Stimulated activated CD8-positive, alpha-beta memory T cell treated with anti-CD3 and anti-CD28 coated beads, Interleukin-7, amount 100 ng/mL, for 48 hours (primary cell): ENCODE measurements at places on chromosomes 3 and 15.
A peak's percentile ranks its signal among the peaks of the same experiment; 100 is the strongest.

- DNase-seq, result no peak
Observed at GRCh38 chr3:87354398-87354797, 78.0 kb upstream of the POU1F1 start.

DNA sequence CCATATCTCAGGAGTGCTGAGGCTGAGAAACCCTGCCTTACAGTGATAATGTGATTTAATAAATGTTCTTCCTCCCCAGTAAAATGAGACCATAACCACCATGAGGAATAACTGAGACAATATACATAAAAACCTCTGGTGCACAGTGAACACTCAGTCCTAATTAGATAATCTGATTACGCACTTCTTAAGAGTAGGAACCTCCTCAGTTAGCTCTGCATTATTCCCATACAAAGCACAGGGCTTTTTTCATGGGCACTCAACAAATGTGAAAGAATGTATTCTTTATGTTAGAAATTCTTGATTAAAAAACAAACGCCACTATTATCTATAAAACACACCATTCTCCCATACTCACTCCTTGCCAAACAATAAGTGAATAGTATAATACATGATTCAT, 97.0 kb downstream of the TNIK start:
- no peak for DNase-seq

- no peak for DNase-seq
Observed at GRCh38 chr3:125000661-125001060, 55.1 kb downstream of the HEG1 start.

GRCh38 chr15:55907797-55908196, 85.6 kb downstream of the NEDD4 start:
- DNase-seq, result no peak

GRCh38 chr3:185630182-185630622, 44.1 kb downstream of the SENP2 start:
- DNase-seq, result no peak

DNA sequence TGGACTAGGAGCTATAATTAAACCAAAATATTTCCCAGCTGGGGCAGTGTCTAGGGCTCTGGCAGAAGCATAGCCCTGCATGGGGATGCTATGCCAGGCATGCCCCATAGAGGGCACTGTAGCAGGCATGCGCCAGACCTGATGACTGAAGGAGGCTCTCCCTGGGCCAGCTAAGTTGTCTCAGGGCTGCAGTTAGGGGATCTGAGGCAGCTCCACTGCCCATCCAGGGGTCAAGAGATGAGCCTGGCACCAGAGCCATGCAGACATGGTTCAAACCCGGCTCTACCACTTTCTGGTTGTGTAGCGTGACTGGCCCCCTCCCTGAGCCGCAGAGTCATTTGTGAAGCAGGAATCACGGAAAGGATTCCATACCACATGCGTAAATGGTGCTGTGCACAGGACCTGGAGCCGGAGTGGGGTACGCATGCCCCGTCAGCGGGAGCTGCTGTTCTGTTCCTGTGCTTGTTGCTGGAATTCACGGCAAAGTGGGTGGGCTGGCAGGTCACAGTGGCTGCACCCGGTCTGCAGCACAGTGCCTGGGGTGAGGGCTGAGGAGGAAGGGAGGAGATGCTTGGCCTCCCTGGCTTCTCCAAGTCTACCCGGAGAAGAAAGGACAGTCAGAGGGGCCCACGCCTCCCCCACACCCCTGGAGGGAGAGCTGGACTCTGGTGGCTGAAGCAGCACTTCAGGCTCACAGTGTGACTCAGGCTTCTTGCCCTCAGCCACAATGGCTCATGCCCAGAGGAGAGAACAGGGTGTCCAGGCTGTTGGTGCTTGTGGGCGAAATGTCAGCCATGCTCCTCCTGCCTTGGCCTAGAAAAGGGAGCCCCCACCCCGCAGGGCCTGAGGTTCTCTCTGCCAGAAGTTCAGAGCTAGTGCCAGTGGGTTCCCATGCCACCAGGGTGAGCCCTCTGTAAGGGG, 43.1 kb downstream of the DNASE1L3 start:
- DNase-seq, result peak; percentile 39

DNA sequence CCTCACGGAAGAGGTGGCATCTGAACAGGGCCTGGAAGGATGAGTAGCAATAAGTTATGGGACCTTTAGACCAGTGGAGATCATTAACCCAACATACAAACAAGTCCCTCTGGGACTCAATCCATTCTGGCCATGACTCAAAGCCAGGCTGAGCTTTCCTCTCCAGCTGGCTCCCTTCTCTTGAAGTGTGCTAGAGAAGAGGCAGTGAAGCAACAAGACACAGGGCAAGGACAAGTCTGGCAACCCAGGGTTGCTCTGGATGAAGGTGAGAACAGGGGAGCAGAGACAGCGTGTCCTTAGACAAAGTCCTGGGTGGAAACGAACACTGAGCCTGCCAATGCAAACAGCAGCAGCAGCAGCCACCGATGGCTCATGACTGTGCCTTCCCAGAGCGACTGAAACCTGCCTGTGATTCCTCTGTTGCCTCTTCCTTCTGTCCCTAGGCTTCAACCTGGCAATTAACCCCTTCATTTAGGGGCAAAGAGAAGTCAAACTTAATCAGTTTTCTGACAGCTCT, 86.8 kb downstream of the BDH1 start:
- DNase-seq, result no peak

GRCh38 chr3:182485301-182485700, 308.0 kb upstream of the ATP11B start:
- DNase-seq, result no peak

DNA sequence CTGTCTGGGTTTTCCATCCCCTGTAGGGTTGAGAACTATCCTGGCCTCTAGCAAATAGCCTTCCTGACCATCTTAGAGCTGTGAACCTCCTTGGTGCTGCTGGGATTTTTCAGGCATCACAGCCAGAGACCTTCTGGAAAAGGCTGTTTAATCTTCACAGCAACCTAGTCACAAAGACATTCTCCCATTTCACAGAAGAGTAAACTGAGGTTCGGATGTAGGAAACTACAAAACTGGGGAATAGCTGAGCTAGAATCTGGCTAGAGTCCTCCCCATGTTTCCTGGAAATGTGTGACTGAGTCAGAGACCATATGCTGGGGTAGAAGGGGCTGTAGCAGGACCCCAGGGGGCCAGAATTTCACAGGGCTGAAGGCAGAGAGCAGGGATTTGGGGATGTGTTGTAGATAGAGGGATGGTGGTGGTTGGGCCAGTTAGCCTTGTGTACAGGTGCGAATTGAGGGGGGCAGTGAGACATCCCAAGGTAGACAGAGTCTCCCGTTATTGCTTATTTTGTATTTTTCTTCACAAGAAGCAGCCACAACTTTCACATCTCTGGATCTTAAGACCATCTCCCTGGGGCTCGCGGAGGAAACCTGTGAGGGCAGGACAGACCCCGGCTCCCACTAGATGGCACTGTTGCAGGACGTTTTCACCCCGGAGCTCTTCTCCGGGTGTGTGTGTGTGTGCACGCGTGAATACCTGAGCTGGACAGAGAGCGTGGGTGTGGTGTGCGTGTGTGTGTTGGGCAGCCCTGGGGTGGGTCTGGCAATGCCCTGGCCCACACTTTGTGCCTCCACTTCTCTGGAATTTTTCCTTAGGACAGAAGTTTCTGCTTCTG, 66.9 kb upstream of the PRR23C start:
- peak; percentile 47 for DNase-seq

DNA sequence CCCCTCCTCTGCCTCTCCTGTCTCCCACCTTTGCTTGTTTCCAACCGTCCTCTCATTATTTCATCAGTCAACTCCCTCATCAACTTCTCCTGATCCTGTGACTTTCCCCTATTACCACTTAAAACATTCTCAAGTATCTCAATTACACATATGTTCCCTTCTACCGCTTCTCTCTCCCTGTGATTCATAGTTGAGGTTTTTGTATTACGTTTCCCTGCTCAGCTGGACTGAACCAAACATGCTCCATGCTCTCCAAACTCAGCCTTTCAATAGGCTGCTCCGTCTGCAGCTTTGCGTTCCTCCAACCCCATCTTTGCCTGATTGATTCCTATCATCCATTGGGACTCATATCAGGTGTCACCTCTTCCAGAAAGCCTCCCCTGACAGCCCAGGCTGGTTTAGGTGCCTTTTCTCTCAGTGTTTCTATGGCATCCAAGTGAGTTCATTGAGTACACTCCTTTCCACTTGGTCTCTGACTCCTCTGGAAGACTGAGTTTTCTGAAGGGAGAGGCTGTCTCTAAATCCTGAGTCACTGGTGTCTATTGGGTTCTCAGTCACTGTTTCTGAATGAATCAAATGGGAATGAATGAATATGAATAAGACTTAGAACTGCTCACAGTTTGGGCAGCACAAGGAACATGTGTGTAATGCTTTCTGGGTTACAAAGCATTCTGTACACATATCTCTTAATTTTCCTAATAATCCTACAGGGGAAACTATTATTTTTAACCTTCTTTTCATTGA, 56.4 kb downstream of the PLD1 start:
- peak; percentile 4 for DNase-seq

- DNase-seq, result no peak
Observed at GRCh38 chr15:85997618-85998017, 82.1 kb upstream of the AGBL1 start.

DNA sequence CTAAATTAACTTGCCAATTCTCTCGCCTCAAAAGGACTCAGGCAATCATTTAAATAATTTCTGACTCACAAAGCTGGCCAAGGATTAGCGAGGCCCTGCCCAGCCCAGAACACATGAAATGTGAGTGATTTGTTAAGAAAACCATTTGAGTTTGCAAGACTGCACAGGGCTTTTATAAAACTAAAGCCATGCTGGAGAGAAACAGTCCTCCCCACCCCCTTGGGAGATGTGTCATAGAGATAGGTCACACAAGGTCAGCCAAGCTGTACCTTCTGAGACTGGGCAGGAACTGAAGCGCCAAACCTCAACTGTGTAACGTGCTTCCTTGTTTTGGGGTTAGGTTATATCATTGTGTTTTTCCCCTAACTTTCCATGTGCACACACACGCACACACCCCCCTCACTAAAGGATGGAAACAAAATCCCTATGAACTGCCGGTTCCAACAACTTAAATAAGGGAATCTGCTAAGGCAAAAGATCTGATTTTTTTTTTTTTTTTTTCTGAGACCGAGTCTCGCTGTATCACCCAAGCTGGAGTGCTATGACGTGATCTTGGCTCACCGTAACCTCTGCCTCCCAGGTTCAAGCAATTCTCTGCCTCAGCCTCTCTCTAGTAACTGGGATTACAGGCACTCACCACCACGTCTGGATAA, 8.1 kb downstream of the SPATA12 start:
- DNase-seq, result no peak

DNA sequence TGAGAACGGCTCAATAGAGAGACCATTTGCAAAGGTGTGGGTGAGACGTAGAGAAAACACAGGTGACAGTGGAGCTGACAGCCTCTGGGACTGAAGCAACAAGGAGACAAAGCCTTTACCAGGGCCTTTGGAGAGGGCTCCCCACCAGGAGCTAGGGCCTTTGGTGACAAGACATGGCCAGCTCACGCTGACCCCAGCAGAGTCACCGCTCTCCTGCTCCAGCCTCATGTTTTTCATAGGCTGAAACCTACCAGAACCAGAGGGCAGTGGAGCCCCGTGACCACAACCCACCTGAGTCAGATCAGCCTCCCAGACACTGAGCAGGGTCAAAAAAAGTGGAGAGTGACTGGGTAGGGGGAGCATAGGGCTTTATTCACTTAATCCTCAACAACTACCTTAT, 214.7 kb downstream of the SHQ1 start:
- peak; percentile 10 for DNase-seq

- no peak for DNase-seq
Observed at GRCh38 chr3:4476496-4476895, 9.4 kb upstream of the SUMF1 start.

DNA sequence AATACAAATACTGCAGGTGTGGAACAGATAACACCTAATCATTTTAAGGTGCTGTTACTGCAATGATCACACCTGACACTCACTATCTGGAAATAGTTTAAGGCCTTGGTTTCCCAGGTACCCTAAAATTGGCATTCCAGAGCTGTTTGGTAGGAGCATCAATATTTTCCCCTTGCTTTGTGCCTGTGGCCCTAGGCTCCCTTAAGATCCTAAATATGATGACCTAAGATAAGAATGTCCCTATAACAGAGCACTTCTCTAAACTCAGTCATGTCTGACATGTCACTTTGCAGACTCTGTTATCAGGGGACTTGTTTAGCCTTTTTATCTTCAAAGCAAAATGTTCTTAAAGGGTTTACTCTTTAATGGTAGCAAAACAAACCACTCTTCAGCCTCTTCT, 115.9 kb upstream of the STRIT1 start:
- no peak for DNase-seq
